ENCODE measurements at places on chromosomes 2 and 18.
A peak's percentile ranks its signal among the peaks of the same experiment; 100 is the strongest.

GRCh38 chr2:216142540-216142939 lies 33.4 kb downstream of the XRCC5 start:
- DNase-seq = peak; percentile 73

- DNase-seq = no peak
Observed at GRCh38 chr2:177740700-177741099, 331.9 kb downstream of the PDE11A start.

GRCh38 chr2:150076281-150076680 lies 411.2 kb downstream of the RND3 start:
- DNase-seq = no peak

- DNase-seq = no peak
Observed at GRCh38 chr2:174080672-174081121, 115.5 kb upstream of the SP3 start.

GRCh38 chr18:69567813-69568488 lies 167.3 kb downstream of the DOK6 start:
- DNase-seq = no peak

GRCh38 chr2:179344970-179345369 lies 80.3 kb upstream of the SESTD1 start:
- DNase-seq = no peak

- no peak for DNase-seq
Observed at GRCh38 chr18:58937071-58937886, 72.6 kb downstream of the ZNF532 start.

GRCh38 chr2:224724331-224724730 lies 8.2 kb upstream of the CCDC195 start:
- no peak for DNase-seq

DNA sequence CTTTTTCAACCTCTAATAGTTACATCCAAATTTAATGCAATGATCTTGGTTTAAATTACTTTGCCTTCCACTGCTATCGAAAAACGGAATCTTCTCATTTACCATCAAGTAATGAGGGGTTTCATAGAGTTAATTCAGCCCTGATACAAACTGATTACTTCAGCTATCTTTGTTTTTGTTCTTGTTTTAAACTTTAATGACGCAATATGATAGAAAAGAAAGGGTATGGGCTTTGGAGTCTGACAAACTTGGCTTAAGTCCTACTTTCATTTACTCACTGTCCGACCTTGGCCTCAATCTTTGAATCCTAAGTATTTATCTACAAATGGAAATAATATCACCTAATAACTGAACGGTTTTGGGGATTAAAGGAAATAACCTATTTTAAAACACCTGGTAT lies 16.1 kb downstream of the ADAM17 start:
- DNase-seq = no peak

- no peak for DNase-seq
Observed at GRCh38 chr2:46446871-46447568, 32.3 kb upstream of the TMEM247 start.

DNA sequence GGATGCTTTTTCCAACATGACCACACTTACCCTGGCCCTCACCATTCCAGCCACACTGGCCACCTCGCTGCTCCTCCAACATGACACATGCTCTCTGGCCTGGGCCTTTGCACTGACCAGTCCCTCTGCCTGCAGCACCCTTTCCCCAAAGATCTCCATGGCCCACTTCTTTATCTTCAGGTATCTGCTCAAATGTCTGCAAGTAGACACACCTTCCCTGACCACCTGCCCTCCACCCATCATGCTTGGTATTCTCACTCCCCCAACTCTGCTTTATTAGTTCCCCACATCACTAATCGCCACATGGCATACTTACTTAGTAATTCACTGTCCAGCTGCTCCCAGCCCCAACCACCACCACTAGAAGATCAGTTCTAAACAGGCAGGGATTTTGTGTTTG lies 214.2 kb downstream of the BCL11A start:
- no peak for DNase-seq

DNA sequence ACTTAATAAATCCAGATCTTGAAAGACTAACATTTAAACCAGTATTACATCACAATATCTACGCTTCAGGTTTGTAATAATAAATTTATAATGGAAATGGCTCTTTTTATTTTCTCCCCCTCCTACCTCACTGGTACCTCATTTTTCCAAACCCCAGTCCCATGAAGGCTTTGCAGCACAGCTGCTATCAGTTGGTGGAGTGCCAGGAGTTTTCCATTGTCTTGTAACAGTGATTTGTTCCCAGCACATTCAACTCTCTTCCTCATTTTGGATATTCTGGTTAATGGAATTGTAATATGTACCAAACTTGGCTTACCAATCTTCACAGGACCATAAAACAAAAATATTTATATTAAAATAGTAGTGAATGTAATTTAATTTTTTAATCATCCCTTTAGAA lies 91.2 kb downstream of the VRK2 start:
- no peak for DNase-seq

DNA sequence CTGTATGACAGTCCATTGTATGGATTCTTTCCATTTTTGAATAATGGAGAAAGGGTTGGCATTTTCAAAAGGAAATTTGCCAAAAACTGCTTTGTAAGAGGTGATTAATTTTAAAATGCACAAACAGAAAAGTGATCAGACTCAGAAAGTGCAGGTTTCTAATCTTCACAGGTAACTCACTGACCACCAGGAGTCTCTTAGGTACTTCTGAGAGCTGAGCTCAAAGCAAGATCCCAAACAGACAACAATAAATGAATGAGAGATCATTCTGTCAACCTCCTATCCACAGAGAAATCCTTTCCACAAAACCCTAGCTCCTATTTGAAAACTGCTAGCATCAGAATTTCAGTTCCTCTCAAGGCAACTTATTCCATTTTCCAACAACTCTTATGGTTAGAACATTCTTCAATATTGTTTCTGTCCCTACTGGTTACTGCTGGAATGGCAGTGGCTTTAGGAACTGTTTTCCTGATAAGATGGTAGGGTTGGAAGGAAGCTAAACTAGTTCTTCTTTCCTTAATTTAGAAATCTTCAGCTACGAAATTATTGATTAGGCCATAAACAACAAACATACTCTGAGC lies 20.6 kb upstream of the HAAO start:
- no peak for DNase-seq

GRCh38 chr2:197782126-197782525 lies 3.0 kb downstream of the BOLL start:
- no peak for DNase-seq

- DNase-seq = no peak
Observed at GRCh38 chr2:180002198-180002770, 4.8 kb downstream of the CWC22 start.

GRCh38 chr2:43262951-43263350 lies 36.5 kb upstream of the ZFP36L2 start:
- no peak for DNase-seq

DNA sequence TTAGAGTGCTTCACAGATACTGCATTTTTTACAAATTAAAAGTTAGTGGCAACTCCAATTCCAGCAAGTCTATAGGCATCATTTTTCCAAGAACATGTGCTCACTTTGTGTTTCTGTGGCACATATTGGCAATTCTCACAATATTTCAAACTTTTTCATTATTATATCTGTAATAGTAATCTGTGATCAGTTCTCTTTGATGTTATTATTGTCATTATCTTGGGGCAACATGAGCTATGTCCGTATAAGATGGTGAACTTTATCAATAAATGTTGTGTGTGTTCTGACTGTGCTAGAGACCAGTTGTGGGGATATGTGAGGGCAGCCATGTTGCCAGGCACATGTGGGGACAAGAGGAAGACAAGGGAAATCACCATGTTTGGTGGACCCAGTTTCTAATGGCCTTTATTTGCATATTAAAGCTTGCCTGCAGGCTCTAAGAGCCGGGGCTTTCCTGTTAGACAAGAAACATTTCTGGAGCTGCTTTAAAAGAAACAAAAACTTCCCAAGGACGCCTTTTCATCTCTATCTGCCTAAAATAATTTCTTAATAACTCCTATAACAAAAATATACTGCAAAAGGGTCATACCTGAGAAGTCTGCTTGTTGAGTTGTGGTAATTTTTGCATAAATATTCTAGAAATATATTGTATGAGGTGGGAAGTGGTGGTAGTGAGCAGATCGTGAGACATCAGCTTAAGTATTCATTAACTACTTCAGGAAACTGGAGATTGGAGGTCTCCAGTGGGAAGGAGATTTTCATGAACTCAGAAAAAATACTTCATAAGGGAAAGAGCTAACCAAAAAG lies 37.2 kb downstream of the KYNU start:
- peak; percentile 65 for DNase-seq

DNA sequence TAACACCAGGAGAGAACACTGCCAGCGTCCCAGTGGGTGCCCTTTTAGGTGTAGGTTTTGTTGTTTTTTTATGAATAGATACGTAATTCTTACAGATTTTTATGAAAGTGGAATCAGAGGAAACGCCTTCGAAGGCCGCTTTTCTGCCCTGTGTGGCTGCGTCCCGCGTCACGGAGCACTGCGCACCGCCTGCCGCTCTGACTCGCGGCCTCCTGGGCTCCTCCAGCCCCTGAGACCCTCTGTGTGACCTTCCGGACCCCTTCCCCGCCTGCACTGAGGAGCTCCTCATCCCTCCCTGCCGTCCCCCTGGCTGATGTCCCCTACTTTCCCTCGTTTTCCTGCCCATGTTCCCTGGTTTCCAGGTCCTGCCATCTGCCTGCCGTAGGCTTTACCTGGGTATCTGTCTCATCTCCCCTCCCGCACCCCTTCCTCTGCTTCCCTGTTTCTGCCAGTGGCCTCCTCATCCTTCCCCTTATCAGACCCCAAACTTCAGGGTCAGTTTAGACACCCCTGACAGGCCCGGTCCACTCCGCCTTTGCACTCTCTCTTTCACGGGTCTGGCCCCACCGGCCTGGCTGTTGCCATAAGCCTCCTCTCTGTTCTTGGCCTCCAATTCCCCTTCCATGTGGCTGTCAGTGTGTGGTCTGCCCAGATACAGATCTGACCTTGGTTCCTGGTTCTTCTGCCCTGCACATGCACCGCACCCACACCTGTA lies 32.7 kb downstream of the PDIA6 start:
- DNase-seq = no peak

DNA sequence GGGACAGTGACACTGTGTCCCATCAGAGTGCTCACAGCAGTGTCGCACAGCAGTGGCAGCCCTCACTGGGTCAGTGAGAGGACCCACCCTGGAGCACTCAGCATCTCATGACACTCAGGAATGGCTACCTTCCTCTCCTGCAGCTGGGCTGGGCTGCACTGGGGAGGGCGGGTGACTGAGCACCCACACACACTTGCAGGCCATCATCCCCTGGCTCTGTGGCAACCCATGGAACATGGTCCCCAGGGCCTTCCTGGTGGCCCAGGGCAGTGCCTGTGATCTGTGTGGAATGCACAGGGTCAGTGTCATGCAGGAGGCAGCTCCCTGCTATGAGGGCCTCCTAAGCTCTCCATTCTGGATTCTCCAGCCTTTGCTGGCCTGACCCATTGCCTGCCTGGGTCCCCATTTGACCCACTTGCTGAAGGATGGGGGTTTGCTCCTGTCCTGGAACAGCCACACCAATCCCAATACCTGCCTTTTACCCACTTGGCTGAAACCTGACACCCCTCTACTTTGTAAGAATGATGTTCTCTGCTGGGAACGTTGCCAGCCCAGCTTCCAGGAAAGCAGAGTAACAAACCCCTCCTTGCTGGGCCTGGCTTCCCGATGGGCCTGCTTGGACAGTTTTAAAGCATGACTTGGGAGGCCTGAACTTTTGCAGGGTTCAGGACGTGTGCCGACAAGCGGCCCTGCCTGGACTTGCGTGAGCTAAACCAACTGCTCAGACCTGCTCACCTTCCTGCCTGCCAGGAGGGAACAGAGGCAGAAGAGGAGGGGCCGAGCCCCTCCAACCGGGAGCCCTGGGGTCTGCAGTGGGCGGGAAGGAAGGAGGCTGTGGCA lies 13.7 kb downstream of the HS6ST1 start:
- DNase-seq = no peak

GRCh38 chr18:1676387-1676786 lies 771.7 kb downstream of the ADCYAP1 start:
- no peak for DNase-seq

DNA sequence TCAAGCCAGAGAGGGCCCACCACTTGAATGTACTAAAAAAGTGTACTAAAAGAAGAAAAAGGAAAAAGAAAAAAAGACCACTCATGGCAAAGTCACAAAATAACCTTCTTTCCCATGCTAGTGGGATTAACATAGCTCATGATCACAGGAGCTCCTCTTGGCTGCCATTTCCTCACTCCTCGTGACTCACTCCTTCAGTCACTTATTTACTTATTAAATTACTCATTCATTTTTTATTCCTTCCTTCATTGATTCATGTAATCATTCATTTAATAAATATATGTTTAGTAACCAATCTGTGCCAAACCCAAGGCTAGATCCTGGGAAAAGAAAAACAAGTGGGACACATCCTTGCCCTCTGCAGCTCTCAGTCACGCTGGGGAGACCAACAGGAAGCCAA lies 300.5 kb downstream of the INSIG2 start:
- no peak for DNase-seq

GRCh38 chr2:236176417-236176816 lies 8.2 kb upstream of the GBX2 start:
- DNase-seq = no peak

DNA sequence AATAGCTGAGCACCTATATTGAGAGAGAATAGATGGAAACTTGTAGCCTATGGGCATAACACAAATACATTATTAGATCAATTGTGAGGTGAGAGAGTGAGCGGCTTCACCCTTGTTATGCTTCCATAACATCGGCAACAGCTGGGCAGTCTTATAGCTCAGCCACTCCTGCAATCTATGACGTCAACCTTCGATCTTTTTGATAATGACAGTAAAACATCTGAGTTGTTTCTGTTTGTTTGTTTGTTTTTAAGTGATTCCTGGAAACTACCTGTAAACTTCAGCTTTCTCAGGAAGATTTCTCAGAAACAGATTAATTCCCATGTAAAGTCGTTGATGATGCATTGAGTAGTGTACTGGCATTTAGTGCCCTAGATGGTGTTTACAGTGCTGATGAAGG lies 90.0 kb downstream of the DSEL start:
- no peak for DNase-seq
